ENCODE measurements at places on chromosomes 7 and 10.

DNA sequence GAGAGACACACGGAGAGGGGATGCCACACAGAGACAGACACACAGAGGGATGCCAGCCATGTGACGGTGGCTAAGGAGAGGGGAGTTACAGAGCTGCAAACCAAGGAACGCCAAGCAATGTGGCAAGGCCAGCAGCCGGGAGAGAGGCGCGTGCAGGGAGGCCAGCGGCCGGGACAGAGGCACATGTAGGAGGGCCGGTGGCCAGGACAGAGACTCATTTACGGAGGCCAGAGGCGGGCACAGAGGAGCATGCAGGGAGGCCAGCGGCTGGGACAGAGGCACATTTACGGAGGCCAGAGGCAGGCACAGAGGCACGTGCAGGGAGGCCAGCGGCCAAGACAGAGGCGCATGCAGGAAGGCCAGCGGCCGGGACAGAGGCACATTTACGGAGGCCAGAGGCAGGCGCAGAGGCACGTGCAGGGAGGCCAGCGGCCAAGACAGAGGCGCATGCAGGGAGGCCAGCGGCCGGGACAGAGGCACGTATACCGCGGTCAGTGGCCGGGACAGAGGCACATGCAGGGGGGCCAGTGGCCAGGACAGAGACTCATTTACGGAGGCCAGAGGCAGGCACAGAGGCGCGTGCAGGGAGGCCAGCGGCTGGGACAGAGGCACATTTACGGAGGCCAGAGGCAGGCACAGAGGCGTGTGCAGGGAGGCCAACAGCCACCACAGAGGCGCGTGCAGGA is 40.4 kb downstream of the INSIG1 start:
- DNase-seq, result no peak

DNA sequence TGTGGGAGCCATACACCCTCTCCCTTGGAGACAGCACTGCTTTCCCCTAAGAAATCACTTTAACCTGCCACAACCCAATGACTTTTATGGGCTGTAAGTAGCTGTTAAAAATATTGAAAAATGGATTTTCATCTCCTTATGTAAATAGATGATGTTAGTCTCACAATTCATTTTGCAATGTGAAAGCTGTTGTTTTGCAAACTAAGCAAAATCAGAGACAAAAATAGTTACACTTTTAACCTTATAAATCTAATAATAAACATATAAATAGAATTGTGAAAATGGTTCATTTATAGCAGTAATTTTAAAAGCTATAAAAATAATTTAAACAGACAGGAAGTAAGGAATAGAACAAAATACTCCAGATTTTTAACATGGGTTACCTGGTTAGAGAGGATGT is 268.8 kb upstream of the MAGI2 start:
- DNase-seq, result no peak

DNA sequence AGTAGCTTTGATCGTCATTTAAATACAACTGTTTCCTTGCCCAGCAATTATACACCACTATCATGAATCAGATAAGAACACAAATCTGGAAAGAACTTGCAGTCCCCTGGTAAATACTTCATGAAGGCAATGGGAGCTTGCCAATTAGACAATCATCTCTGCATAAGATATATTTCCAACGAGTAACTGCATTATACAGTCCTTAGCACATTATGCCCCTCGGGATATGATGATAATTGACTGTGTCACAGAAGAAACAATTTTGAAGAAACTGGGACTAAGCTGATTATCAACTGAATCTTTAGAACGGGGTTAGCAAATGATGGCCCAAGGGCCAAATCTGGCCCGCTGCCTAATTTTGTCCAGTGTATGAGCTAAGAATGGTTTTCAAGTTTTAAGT is 155.7 kb downstream of the TRIL start:
- DNase-seq, result no peak

GRCh38 chr10:75980419-75981002 is 549.1 kb downstream of the LRMDA start:
- no peak for DNase-seq

All from activated naive CD8-positive, alpha-beta T cell treated with anti-CD3 and anti-CD28 coated beads, Interleukin-2, amount 50 U/mL, for 16 hours (primary cell).